ENCODE measurements at places on chromosomes 12 and 14.

DNA sequence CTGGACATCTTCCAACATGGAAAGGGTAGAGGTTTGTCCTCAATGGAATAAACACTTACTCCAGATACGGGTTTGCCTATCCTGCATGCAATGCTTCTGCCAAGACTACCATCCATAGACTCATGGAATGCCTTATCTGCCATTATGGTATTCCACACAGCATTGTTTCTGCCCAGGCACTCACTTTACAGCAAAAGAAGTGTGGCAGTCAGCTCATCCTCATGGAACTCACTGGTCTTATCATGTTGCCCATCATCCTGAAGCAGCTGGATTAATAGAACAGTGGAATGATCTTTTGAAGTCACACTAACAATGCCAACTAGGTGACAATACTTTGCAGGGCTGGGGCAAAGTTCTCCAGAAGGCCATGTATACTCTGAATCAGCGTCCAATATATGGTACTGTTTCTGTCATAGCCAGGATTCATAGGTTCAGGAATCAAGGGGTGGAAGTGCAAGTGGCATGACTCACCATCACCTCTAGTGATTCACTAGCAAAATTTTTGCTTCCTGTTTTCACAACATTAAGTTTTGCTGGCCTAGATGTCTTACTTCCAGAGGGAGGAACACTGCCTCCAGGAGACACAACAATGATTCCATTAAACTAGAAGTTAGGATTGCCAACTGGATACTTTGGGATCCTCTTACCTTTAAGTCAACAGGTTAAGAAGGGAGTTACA, 140.4 kb downstream of the SLC35F4 start:
- no peak for DNase-seq

DNA sequence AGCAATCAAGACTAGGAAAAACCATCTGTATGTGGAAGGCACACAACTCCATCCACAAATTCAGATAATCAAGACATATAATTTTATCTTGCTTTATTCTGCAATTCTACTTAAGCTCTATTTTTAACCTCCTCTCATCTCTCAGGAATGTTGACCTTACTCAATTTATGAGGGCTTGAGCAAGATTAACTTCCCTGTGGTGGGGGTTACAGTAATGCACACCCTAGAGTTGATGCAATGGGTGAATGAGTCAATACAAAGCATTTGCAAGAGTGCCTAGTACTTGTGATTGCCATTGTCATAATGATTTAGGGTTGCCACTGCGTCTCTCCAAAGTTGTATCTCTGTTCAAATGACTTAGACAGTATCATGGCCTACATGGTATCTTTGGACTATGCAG, 1598.4 kb upstream of the TMEM132C start:
- DNase-seq = no peak

- no peak for DNase-seq
Measured at GRCh38 chr12:29238822-29239291, 89.8 kb downstream of the FAR2 start.

DNA sequence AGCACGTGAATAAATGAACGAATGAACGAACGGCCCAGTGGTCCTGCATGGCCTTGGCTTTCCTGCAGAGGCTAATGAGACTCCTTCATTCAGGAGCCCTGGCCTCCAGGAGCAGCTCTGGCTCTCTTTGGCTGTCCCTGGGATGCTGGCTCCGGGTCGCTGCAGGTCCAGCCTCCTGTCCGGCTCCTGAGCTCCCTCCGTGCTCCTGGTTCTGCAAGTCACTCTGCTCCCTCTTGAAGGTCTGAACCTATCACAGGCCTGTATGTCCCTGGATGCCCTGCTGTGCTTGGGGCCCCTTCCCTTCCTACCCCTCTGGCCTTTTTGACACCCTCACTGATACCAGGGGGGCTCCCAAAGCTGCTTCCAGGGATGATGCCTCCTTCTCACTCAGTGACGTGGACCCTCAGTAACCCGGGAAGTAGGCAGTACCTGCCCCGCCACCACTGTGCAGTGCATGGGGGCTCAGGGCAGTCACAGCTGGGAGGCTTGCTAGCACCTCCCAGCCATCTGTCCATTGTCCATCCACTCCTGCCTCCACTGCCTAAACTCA, 133.7 kb upstream of the C14orf180 start:
- DNase-seq = no peak

- DNase-seq = no peak
Measured at GRCh38 chr12:52687497-52688385, 7.5 kb upstream of the KRT1 start.

GRCh38 chr14:76191297-76191696, 39.6 kb downstream of the GPATCH2L start:
- DNase-seq = no peak

GRCh38 chr12:20259786-20260185, 108.6 kb upstream of the PDE3A start:
- DNase-seq = no peak

- no peak for DNase-seq
Measured at GRCh38 chr12:132116709-132117557, 27.2 kb downstream of the DDX51 start.

GRCh38 chr12:75947156-75947723, 84.3 kb downstream of the PHLDA1 start:
- no peak for DNase-seq

DNA sequence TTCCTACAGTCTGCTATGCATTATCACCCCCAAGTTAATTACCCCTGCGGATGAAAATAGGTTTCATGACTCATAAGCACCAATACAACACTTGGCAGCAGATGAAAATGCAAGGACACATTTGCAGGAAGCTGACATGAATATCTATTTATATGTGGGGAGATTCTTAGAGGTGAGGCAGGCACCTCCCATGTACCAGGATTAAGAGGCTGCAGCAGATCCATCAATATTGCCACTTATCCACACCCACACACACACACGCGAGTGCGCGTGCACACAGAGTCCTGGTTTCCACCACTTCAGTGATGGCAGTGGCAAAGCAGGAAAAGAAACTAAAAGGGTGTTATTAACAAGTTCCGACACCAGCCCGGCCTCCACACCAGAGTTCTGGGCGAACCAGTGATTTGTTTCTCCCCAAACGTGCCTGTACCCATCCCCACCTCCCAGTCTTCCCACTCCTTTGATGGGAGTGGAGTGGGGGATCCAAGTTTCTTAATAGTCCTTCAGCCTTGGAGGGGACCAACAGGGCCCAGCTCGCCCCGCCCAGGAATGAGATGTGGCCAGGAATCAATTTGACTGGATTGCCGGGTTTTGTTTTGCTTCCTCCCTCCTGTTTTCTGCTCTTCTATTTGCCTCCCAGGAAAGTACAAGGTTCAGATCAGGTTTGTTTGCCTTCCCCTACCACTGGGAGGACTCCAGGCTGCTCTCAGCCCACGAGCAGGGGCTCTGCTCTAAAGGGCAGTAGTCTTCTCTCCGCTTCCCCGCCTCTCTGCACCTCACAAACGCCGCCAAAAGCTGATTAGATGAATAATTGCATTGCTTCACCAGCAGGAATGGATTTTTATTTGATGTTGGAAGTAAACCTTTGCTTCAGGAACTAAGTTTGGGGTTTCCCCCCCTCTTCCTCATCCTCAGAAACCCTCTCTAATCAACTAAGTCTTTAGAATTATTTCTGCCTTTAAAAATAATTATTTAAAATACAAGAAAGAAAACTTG, 5.2 kb downstream of the IRF2BPL start:
- no peak for DNase-seq

GRCh38 chr12:62578726-62579125, 112.1 kb downstream of the MON2 start:
- DNase-seq = no peak

GRCh38 chr14:104383996-104384775, 195.4 kb upstream of the C14orf180 start:
- DNase-seq = no peak

All from KG1 (cell line).